ENCODE measurements at places on chromosomes 4 and X.

GRCh38 chr4:38503689-38504395 lies 160.2 kb upstream of the KLF3 start:
- DNase-seq: no peak

DNA sequence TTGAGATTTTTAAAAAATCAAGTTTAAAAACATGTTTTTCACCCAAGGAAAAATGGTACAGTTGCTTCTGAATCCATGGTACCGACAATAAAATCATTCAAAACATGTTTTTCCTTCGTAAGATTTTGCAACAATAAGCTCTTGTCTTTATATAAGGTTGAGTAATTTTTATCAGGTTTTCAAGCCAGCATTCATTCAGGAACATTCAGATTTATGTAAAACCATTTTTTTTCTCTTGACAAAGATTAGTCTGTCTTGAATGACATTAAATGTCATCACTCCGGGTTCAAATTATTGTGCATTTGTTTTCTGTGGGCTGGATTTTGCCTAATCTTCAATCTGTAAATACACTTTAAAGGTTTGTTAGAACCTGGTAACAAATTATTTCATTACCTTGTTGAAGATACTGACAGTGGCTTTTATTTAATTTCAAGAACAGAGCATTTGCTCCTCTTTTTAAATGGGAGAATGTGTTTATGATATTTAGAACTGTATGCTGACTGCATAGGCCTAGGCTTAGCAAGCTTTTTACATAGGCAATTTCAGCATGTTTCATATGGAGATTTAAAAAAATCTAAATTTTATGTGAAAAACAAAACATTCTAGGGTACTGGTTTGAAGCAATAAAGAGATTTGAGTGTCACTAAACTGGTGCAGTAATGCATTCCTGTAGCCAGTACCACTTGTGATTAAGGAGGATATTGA lies 336.4 kb upstream of the HAND2 start:
- no peak for DNase-seq

DNA sequence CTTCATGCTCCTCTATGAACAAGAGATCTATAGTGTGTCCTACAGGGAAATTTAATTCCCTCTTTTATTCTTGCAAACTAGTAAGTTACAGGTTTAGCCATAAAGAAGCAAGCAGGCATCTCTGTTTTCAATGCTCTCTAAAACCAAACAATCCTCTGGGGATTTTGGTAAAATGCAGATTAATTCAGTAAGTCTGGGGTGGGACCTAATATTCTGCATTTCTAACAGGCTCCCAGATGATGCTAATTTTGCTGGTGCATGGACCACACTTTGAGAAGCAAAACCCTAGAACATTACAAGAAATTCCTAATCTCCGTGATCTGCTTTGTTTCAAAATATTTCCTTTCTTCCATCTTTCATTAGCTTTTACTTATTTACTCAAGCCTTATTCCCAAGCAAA lies 344.9 kb downstream of the PACRGL start:
- no peak for DNase-seq

- peak; percentile 67 for DNase-seq
Measured at GRCh38 chrX:19372170-19372546, 28.4 kb downstream of the PDHA1 start.

DNA sequence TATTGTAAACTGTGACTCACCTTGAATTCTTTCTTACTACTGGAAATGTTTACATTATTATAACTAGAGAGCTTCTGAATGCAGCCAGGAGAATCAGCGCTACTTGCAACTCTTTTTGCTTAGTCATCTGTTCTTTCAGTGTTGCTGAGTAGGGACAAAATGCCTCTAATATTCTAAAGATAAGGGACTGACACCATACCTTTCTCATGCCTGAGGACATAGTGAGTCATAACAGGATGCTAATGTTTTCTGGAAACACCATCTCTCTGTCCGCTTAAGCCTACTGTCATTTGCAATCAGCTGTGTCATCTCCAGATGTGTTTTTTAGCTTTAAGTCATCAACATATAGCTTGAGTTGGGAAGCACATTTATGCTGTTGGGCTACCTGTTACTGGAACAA lies 108.3 kb downstream of the QRFPR start:
- peak; percentile 46 for DNase-seq

DNA sequence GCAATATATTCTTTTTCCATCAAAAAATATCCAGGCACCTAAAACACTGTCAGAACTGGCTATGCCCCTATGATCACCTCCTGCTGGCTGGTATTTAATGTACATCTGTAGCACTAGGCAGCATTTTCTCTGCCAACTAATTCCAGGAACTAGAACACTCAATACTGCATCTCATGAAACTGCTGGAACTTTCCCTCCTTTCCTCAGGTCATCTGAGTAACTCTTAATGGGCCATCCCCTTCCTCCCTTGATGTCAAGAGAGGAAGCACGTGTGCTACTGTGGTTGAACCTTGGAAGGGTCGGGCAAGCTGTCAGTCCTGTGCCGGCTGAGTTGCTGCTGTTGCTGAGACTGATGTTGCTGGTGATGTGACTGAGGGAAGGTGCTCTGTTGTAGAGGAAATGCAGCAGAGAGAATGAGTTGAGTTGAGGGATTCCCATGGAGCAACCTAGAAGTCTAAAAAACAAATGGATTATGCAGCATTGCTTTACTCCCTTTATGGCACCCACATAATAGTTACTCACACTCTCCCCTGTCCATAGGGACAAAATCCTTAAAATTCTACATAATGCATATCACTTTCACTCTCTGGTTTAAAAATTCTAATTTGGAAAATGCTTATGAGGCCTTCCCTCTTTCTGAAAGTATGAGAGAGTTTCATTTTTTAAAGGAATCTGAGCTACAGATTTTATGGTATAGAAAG lies 39.5 kb downstream of the TMEM165 start:
- peak; percentile 19 for DNase-seq

DNA sequence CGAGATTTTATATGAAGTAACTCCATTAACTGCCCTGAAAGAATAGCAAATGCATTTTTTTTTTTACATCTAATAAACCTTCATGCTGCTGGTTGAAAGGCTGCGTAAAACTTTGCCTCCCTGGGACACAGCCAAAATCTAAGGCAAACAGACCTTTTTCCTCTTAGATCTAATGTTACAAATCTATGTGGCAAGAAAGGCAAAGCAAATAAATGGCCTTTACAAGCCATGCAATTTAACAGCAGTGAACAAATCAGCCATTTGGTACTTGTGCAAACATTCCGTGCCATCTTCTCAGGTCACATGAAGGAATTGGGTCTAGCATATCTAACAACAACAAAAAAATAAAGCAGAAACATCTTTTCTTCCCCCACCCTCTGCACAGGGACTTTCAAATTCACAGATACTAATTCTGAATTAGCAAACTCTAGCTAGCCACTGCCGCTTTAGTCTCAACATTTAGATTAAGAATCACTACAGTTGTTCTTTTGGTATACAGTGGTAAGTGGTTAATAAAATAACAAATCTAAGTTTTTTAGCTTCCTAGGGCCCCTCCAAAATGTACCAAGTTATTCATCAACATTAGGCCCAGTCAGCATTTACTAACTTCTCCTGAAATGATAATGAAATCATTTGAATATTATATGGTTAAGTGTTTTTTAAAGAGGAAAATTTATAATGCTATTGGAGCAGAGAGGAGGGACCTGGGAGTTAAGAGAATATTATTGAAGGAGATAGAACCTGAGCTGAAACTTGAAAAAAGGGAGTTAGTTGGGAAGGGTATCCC lies 593.8 kb downstream of the SMARCA1 start:
- DNase-seq: no peak

- DNase-seq: peak; percentile 56
Measured at GRCh38 chr4:15395311-15395710, 32.5 kb upstream of the C1QTNF7 start.

Data from fibroblast of skin of abdomen (primary cell).